CD4-positive, alpha-beta T cell treated with Interleukin-6 for 4 hours (primary cell): ENCODE measurements at places on chromosomes 7 and 10.

DNA sequence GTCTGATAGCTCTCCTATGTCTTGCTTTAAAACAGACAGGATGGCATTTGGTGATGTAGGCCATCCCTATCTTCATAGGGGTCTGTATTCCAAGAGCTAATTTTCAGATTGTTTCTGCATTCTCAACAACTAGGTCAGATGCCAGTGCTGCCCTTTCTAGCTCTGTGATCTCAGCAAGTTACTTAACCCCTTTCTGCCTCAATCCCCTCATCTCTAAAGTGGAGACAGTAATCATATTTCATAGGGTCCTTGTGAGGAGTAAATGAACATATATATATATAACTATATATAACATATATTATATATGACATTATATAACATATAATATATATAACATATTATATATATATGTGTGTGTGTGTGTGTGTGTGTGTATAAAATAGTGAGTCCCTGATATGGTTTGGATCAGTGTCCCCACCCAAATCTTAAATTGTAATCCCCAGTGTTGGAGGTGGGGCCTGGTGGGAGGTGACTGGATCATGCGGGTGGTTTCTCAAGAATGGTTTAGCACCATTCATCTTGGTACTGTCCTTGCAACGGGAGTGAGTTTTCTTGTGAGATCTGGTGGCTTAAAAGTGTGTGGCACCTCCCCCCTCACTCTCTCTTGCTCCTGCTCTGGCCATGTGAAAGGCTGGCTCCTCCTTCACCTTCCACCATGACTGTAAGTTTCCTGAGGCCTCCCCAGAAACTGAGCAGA lies 45.2 kb downstream of the HIPK2 start:
- no peak for DNase-seq

- DNase-seq, result no peak
Observed at GRCh38 chr10:104293011-104293410, 24.0 kb downstream of the GSTO2 start.

GRCh38 chr7:5462216-5462615 lies 38.6 kb upstream of the TNRC18 start:
- DNase-seq, result no peak

- DNase-seq, result no peak
Observed at GRCh38 chr7:114879554-114879953, 42.3 kb upstream of the MDFIC start.

GRCh38 chr10:96325719-96326373 lies 21.6 kb downstream of the DNTT start:
- DNase-seq, result no peak

GRCh38 chr10:121680879-121681655 lies 82.8 kb upstream of the FGFR2 start:
- DNase-seq, result no peak

DNA sequence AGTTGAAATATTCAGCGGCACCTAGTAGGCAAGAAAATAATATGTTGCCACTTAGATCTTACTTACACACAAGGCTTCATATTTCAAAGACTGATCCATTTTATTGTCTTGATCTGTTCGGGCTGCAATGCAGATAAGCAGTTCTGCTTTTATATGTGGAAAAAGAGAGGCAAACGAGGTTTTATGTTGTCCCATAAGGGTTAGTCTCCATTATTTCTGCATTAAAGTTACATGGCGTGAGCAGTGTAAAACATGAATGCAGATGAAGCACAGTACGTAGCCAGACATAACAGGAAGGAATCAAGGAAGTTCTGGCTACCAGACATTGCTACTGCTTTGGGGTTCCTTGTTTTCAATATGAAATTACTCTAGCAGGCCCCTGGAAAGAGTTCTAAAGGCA lies 224.8 kb downstream of the BBS9 start:
- DNase-seq, result no peak

DNA sequence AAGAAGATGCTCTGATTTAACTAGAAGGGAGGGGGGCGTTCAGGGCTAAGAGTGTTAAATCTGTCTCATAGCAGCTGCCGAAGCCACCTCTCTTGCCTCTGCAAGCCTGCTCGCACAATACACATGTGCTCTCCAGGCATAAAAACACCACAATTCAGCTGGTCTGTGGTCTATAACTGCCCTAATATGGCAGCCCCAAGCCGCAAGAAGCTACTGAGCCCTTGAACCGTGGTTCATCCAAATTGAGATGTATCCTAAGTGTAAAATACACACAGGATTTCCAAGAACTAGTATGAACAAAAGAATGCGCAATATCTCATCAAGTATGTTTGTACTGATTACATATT lies 70.8 kb upstream of the FGFR2 start:
- no peak for DNase-seq

DNA sequence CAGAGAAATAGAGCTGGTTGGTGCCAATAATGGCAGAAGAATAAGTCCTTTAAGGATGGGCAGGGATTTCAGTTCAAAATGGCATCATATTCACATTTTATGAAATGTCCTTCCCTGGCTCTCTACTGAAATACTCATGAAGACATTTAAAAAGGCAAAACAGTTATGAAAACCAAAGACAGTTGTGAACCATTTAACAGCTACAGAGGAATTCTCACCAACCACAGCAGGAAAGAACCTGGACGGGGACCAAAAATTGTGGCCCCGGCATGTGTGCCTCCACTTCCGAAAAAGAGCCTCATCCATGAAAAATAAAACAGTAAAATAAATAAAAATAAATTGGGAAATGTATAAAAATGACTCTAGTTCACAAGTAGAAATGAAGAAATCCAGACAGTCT lies 539.5 kb downstream of the SUGCT start:
- no peak for DNase-seq

- DNase-seq, result no peak
Observed at GRCh38 chr10:121613456-121613855, 15.2 kb upstream of the FGFR2 start.

DNA sequence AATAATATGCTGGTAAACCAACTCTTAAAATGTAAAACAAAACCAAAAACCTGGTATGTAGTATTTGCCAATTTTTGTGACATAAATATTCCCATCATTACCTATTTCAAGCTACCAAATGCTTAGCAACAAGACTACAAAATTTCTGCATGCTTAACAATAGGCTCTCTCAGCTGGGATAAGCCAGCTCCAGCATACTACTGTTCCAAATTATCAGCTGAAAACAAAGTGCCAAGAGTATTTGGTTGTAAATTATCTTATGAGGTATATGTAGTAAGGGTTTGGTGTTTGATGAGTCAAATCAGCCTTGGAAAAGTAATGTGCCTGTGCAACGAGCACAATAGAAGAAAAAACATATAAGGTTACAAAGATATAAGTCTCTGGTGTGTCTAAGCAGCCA lies 263.2 kb downstream of the HGF start:
- DNase-seq, result no peak

DNA sequence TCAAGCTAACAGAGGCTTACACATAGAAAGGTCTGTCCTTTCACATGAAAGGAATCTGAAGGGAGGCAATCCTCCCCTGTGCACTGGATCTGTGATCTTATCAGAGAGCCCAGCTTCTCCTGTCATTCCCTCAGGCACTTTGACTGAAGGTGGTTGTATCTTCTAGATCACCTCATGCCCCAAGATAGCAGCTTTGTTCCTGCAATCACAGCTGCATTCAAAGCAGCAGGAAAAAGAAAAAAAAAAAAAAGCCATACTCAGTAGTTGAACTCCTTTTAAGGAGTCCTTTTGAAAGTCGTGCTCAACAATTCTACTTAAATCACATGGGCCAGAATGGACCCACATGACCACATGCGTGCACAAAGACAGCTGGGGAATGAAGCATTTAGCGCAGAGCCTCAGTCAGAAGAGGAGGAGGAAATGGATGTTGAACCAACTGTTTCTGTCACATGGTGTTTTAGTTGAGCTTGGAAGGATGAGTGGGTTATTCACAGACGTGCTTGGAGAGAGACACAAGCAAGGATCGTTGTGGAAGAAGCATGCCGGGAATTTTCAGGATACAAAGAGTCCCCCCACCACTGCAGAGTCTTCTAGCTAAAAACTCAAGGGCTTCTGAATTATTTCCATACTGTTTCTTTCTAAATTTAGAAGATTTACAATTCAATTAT lies 13.0 kb upstream of the PFKP start:
- DNase-seq, result no peak

DNA sequence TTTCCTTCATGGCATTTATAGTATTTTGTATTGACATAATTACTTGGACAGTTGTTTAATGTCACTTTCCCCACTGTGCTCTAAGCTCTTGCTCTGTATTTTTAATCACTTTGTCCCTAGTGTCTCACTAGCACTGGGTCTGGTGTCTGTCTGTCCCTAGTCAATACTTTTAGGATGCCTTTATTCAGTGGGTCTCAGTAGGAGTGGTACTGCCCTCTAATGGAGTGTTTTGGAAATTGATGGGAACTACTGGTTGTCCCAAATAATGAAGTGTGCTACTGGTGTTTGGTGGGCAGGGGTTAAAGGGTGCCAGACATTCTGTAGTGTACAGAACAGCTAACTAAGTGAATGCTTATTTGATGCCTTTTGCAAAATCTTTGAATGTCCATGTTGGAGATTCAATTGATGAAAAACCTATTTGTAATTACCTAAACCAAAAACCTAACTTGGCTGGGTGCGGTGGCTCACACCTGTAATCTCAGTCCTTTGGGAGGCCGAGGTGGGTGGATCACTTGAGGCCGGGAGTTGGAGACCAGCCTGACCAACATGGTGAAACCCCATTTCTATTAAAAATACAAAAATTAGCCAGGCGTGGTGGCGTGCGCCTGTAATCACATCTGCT lies 33.3 kb downstream of the CDK14 start:
- DNase-seq, result no peak

DNA sequence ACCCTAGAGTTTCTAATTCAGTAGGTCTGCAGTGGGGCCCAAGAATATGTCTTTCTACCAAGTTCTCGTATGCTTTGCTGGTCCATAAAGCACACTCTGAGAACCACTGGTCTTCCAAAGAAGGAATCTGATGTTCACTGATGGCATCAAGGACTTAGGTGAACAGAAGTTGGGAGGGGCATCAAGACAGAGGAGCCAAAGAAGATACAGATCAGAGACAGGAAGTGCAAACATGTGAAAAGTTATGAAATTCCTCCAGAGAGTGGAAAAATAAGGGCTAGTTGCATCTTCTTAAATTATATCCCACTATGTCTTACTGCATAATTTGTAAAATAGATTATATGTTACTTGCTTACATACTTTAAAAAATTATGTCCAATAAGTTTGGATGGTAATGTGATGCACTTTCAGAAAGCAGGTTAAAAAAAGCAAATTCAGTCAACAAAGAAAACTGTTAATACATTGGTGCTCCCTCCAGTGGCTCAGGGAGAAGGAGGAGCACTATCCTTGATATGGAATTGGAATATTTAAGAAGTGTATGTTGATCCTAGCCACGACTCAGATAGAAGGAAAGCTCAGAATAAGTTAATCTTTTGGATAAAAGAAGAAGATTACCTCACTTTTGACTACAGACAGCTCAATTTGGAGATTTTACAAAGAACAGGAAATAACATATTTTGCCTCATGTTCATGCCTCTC lies 35.8 kb downstream of the CREB3L2 start:
- no peak for DNase-seq
